ENCODE measurements at places on chromosomes 11 and 22.

DNA sequence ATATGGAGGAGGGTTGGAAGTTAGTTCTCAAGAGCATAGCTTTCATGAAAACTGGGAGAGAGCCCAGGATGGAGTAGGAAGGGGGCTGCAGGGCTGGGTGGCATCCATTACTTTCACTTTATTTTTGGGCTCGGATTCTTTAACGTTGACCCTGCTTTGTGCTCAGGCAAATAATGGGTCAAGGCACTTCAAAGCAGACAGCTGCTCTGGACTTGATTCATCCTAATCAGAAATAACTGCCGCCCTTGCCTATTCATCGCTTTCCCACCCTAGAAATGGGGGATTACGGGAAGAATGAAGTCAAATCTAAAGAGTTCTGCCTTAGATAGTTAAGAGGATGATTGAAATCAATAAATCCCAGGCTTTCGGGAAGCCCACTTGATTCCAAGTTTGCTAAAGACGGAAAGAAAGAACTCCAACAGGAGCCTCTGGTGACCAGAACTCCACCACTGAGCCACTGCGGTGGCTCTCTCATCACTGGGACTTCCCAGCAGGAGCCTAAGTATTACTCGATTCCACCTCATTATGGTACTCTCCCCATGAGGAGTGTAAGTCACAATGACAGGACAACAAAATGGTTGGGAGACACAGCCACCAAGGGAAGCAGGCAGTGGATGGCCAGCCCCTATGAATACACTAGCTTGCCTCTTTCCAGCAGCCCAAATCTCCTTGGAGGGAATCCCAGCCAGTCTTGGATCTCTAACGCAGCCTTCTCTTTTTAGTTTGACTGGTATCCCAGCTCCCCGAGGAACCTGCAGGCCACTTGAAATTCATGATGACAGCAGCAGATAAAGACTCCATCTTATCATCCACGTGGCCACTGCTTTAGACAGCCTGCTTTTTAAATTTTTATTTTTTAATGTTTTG, 815.5 kb downstream of the NTM start:
- no peak for DNase-seq

DNA sequence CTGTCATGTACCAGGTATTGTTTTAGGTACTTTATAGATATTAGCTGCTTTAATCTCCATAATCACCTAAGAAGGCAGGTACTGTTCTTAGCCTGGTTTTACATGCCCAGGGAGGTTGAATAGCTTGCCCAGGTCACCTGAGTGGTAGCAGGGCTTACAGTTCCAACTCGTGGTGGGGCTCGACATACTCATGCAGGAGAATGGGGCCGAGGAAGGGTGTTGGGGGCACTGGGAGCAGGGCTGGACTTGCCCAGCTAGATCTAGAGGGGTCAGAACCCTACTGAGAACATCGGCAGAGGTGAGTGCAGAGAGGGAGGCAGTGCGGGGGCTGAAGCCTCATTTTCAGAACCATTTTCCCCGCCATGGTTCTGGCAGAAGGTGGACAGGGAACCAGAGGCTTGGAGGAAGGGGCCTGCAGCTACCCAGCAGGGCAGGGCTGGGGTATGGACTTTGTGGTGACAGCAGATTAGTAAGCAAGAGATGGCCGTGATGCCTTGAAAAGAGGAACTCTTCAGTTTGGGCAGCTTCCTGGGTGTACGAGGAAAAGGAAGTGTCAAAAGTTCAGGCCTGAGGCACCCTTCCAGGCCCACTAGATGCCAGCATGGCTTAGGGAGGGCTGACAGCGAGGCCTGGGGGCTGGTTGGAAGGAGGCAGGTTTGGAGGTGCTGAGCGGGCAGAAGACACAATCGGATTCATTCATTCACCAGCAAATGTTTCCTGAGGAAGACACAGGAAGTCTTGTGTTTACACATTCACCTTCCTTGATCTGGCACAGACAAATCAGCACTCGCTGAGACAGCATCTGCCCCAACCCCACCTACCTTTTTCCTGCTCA, 54.7 kb upstream of the LYVE1 start:
- no peak for DNase-seq

DNA sequence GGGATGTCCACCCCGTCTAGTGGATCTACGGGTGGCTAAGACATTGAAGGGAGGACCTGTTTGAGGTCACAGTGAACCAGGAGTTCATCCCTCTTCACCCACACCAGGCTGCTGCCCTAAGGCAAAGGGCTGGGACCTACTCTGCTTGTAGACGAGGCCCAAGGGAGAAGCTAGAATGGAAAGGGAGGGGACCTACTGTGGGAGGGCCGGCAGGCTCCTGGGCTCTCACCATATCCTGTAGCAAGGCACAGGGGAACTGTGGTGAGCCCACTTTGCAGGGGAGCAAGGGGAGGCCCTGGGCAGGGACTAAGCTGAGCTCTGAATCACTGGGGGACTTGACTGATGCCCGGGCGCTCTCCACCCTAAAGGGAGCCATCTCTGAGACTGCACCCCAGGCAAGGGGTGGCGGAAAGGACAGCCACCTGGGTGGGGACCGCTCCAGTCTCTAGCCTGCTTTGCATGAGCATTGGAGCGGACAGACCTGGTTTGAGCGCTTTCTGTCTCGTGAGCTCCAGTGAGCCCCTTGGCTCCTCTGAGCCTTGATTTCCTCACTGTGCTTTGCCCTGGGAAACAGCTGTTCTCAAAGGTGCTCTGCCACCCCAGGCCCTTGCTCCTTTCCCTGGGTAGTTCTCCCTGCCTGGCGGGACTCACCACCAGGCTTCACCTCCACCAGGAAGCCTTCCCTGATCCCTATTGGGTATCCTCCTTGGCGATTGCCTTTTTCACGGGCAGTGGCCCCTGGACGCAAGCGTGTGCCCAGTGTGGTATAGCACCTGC, 24.2 kb downstream of the PARVG start:
- DNase-seq = no peak

DNA sequence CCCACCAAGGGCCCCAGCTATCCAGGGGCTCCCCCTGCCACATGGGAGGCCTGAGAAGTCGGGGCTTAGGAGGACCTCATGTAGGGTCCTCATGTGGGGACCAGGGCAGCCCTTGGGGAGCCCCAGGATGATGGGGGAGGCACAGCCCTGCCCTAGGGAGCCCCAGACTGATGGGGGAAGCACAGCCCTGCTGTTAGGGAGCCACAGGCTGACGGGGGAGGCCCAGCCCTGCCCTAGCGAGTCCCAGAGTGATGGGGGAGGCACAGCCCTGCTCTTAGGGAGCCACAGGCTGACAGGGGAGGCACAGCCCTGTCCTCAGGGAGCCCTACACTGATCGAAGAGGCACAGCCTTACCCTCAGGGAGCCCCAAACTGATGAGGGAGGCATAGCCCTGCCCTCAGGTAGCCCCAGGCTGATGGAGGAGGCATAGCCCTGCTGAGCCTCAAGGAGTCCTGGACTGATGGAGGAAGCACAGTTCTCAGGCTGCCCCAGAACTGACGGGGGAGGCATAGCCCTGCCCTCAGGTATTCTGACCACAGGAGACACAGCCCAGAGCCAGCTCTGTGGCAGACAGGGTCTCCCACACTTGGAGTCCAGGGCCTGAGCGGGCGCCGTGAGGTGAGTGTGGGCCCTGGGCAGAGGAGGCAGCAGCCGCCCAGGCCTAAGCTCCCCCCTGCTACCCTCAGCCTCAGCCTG, 10.8 kb downstream of the PRR33 start:
- DNase-seq = no peak

- no peak for DNase-seq
Measured at GRCh38 chr11:92026664-92027063, 198.0 kb upstream of the FAT3 start.

DNA sequence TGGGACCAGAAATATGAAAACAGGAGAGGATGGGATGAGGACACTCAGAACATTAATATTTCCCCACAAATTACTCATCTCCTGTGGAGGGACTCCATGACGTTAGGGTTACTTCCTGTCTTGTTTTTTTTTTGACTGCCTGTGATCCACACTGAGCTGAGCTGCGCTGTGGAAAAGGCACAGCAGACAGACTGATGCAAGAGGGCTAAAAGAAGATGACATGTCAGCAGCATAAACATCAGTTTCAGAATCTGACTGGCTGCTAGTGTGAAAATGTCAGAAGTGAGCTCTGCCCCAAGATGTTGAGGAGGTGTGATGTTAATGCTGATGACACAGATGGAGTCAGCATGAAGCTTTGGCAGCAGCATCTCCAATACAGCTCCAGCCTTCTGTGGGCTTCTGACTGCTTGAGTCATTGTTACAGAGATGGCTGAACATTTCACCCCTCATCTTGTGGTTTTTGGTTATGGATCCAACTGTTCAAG, 286.8 kb downstream of the BLID start:
- no peak for DNase-seq

GRCh38 chr11:111961389-111962300, 24.5 kb downstream of the DIXDC1 start:
- no peak for DNase-seq

DNA sequence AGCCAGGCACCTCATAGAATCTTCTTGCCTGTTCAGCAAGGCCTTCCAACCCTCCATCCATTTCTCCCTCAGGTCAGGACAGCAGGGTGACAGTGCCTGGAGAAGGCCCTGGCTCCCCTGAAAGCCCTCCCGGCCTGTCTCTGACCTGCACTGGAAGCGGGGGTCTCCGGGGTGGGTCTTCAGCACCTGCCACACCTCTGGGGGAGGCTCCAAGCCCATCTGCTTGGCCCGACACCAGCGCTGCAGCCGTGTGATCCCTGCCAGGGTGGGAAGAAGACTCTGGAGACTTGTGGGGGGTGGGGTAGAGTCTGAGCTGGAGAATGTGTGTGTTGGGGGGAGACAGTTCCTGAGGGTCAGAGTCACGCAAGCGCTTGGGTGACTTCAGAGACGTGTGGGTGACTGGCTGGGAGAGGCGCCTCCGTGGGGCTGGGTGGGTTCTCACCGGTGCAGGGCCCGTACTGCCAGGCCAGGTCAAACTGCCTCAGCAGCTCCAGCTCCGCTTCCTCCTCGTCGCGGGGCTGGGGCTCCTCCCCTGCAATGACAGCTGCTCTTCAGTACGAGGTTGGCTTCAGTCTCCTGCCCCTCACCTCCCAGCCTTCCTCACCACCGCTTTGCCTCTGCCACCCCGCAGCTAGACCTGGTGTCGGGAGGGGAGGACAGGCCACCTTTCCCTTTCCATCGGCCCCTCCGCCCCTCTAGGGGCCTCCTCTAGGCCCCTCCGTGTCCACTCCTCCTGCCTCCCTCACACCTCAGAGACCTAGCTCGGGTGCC, 615 bp downstream of the POLD4 start:
- DNase-seq = no peak

GRCh38 chr11:89182773-89183518, 5.3 kb downstream of the TYR start:
- DNase-seq = no peak

DNA sequence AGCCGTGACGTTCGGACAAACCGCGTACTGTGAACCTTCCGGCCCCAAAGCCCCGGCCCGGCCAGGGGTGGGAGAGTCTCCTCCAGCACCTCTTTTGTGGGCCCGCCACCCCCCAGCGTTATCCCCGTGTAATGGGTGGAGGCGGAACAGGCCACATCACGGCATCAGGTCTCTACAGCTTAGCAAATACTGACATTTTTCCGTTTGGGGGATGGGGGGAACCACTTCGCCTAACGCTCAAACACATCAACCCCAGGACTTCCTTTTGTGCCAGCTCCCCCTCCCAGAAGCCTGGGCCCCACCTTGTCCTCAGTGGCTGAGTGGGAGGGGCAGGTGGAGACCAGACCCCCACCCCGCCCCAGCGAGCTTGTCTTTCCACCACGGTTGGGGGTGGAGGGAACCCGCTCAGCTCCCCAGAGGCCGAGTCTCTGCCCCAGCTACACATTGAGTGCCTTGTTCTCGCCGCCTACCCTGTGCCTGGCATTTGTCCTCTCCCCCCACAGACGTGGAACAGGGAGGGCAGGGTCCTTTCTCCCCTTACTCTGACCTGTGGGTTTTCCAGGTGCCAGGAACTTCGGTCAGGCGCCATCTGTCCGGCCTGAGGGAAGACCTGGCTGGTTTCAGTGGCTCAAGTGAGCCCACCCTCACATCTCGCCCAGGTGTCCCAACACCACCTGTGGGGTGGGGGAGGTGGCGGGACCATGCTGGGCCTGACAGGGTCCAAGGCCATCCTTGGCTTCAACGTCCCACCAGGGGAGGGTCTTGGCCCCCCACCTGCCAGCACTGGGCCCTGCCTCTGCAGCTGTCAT, 29.6 kb downstream of the SBF1 start:
- peak; percentile 50 for DNase-seq

All from stimulated activated CD8-positive, alpha-beta memory T cell treated with anti-CD3 and anti-CD28 coated beads, Interleukin-4, amount 100 ng/mL, for 48 hours (primary cell).